Activated naive CD4-positive, alpha-beta T cell treated with anti-CD3 and anti-CD28 coated beads, Interleukin-2, amount 50 U/mL, for 72 hours (primary cell): ENCODE measurements at places on chromosomes 3 and 15.

DNA sequence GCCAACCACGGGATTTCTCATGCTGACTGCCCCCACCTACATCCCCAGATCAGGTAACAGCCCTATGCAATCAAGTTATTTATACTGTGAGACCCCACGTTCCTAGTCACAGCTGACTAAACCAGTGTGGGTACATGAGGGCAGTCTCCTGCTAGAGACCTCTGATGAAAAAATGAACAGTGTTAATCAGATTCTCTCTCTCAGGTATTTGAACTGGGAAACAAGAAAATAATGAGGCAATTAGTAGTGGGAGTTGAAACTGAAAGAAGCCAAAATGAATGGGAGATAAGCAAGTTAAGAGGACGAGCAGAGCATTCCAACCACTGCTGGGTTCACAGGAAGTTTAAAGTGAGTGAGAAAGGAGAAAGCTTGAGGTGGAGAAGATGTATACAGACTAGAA is 98.5 kb upstream of the MYO5C start:
- DNase-seq: no peak

DNA sequence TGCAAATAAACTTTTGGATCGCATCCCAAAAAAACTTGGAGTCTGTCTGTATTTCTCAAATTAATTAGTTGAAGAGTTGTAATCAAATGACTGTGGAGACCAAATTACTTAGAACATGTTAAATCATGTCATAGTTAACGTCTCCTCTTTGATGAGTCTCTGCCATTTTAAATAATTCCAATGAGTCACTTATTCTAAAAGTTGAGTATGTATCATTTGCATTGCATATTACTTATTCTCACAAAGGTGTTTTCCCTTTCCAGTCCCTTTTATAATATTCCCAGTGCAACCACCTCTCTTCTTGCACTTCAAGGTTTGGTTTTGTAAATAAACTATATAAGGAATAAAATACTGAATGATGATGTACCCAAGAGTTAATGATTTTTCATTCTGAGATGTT is 36.0 kb upstream of the MBNL1 start:
- no peak for DNase-seq

GRCh38 chr15:70258369-70259027 is 160.8 kb upstream of the TLE3 start:
- peak; percentile 91 for DNase-seq

GRCh38 chr15:70906842-70907241 is 14.2 kb downstream of the LRRC49 start:
- DNase-seq: no peak

GRCh38 chr3:36227980-36228379 is 152.3 kb upstream of the STAC start:
- DNase-seq: no peak

GRCh38 chr3:194395212-194395611 is 3.9 kb downstream of the GP5 start:
- DNase-seq: no peak

DNA sequence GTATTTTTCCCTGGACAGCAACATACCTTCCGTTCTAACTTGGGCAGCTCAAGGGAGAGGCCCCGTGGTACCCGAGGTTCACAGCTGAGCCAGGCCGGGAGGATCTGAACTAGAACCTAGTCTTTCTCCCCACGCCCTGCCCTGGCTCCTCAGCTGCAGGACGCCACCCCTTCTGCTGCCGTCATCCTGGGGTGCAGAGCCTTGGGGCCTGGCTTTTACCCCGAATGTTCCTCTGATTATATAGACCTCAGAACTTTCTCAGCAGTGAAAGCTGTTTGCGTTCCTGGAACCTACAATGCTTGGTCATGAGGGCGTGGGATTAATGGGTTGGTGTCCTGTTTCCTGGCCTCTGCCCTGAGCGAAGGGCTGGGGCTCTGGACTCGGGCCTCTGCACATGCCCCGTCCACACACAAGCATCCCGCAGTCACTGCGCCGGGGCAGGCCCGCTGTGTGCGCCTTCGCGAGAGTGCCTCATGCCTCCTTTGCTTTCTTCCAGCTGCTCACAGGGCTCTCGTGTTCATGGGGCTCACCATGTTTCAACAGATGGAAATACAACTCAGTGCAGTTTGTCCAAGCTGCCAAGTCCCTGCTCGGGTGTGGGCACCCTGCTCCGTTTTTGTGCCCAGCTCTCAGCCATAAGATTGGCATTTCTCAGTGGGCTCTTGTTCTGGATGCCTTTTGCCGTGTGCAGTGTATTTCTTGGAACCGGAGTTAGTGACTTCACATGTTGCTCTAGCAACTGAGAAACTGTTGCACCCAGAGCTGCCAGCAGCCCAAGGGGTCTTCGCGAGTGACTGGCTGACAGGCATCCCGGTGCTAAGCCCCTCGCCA is 20.4 kb downstream of the SYNM start:
- no peak for DNase-seq
